Gastrocnemius medialis (tissue), 4 donors: ENCODE measurements at places on chromosomes 7 and 10.

DNA sequence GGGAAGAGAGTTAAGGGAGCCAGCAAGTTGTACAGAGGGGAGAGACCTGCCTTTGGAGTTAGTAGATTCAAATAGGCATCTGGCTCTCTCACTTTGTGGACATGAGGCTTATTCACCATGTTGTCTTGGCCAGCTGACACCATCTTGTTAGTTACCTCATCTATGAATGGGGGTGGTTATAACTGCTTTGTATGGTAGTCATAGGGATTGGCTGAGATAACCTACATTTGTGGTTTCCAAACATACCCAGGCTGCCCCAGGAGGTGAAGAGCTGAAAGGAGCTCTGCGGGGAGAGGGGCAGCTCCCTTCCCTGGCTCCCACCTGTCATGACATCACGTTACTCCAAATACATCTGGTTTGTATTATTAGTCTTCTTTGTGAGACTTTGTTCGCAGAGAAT lies 393.3 kb upstream of the AUTS2 start:
- H3K27ac ChIP-seq = no peak overlapping the region
- H3K4me3 ChIP-seq = no peak overlapping the region
- no peaks in the 10 kb centered on the region for H3K36me3 ChIP-seq
- no peaks in the 10 kb centered on the region for H3K4me1 ChIP-seq

DNA sequence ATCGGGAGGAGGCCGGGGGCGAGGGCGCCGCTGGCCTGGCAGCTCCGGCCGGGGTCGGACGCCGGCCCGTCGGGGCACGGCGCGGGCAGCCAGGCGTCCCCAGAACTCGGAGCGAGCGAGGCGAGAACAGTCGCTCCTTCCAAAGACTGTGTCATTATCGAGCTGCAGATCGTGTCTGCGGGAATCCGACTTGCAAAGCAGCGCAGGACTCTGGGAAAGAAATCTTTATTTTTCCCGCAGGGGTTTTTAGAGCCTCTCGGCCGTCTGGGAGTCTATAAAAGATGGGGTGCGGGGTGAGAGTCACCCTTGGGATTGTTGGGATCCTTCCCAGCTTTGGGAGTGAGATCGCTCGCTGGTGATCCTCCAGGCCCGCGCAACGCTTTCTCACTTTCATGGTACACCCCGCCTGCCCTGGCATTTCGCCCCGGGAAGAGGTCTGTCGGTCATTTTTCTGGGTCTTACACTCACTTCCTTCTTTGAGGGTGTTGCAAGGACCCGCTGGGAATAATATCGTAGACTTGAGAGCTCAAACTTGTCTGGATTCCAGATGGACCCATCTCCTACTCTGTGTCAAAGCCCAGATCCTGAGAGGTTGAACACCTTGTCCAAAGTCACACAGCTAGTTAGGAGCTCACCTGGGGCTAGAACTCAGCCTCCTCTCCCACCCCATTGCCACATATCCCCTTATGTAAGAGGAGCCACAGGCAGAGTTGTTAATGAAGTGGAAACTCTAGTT lies 1.0 kb downstream of the UBTD1 start:
- H3K27ac ChIP-seq = peak overlapping the region; percentile 94
- no peaks in the 10 kb centered on the region for H3K36me3 ChIP-seq
- H3K27me3 ChIP-seq = no peaks in the 10 kb centered on the region
- peak; percentile 67 for DNase-seq
- H3K4me3 ChIP-seq = peak overlapping the region; percentile 75
- peaks cover 51% of the 10 kb centered on the region for H3K4me1 ChIP-seq

GRCh38 chr10:123995461-123996131 lies 97.8 kb downstream of the CHST15 start:
- H3K27ac ChIP-seq = no peak overlapping the region
- peaks cover 15% of the 10 kb centered on the region for H3K27me3 ChIP-seq
- H3K36me3 ChIP-seq = no peaks in the 10 kb centered on the region
- peak overlapping the region; percentile 1 for H3K4me3 ChIP-seq
- peaks cover 16% of the 10 kb centered on the region for H3K4me1 ChIP-seq

GRCh38 chr7:78149787-78150186 lies 351.2 kb downstream of the PHTF2 start:
- no peaks in the 10 kb centered on the region for H3K4me1 ChIP-seq
- H3K27ac ChIP-seq = no peak overlapping the region
- no peaks in the 10 kb centered on the region for H3K36me3 ChIP-seq
- no peak for DNase-seq

- H3K27ac ChIP-seq = no peak overlapping the region
- no peak for DNase-seq
- no peaks in the 10 kb centered on the region for H3K27me3 ChIP-seq
- no peaks in the 10 kb centered on the region for H3K4me1 ChIP-seq
- no peaks in the 10 kb centered on the region for H3K36me3 ChIP-seq
- H3K4me3 ChIP-seq = no peak overlapping the region
Measured at GRCh38 chr7:132333301-132333700, 243.0 kb downstream of the PLXNA4 start.

GRCh38 chr7:91249506-91250233 lies 14.6 kb upstream of the FZD1 start:
- H3K27ac ChIP-seq = no peak overlapping the region
- no peaks in the 10 kb centered on the region for H3K4me1 ChIP-seq
- H3K4me3 ChIP-seq = no peak overlapping the region

DNA sequence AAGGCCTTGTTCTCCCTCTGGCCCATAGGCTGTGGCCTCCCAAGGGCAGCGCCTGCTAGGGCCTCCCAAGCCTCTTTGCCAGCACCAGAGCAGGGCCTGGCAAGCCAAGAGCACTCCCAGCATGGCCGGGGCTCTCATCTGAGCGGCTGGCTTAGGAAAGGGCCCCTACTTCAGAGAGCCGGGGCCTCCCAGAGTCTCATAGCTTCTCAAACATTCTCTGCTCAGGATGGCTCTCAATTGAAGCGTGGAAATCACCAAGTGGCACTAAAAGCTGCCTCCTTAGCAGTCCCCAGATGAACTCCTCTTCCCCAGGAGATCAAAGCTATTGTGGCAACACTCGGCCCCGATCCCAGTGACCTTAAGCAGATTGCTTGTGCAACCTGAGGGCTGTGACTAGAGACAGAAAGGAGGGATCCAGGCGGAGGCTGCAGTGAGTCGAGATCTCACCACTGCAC lies 69.4 kb downstream of the FAM53B start:
- H3K4me3 ChIP-seq = no peak overlapping the region
- H3K36me3 ChIP-seq = no peaks in the 10 kb centered on the region
- no peaks in the 10 kb centered on the region for H3K27me3 ChIP-seq
- H3K27ac ChIP-seq = peak overlapping the region; percentile 97
- DNase-seq = no peak
- peaks cover 93% of the 10 kb centered on the region for H3K4me1 ChIP-seq

- no peaks in the 10 kb centered on the region for H3K36me3 ChIP-seq
- H3K4me3 ChIP-seq = peak overlapping the region; percentile 42
- no peaks in the 10 kb centered on the region for H3K27me3 ChIP-seq
- DNase-seq = peak; percentile 46
- no peaks in the 10 kb centered on the region for H3K4me1 ChIP-seq
Measured at GRCh38 chr10:4051011-4051640, 266.1 kb upstream of the KLF6 start.
